Foreskin melanocyte (primary cell): ENCODE measurements at places on chromosomes 5 and 9.
A peak's percentile ranks its signal among the peaks of the same experiment; 100 is the strongest.

DNA sequence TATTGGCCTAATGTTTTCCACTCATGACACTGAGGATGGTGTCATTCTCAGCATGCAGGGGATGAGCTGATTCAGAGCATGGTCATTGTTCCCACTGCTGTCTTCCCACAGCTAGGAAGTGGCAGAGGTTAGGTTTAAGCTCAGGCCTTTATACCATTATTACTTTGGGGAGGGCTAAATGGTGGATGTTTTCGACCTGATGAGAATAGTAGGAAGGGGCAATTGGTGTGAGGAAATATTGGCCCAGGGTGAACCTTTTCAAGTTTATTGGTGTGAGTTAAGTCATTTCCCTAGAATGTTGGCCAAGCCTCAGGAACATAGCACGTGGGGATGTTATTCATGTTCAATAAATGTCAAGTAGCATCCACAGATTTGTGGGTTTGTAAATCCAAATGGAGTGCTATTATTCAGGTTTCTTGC is 59.6 kb downstream of the ARHGAP26 start:
- no peak for DNase-seq

DNA sequence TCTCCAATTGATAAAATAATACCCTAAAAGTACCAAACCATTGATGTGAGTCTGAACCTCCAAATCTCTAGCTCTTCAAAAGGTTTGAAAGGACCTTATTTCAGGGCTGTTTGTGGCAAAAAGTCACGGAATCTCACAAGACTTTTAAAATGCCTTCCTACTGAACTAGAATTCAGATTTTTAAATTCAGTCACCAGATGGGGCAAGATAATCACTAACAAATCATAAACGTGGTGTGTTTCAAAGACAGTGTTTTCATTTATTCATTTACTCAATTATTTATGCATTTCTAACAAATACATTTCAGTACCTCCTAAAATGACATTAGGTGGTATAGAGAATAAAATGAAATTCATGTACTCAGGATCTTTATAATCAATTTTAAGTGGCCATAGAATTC is 68.2 kb upstream of the SMC2 start:
- DNase-seq = no peak

DNA sequence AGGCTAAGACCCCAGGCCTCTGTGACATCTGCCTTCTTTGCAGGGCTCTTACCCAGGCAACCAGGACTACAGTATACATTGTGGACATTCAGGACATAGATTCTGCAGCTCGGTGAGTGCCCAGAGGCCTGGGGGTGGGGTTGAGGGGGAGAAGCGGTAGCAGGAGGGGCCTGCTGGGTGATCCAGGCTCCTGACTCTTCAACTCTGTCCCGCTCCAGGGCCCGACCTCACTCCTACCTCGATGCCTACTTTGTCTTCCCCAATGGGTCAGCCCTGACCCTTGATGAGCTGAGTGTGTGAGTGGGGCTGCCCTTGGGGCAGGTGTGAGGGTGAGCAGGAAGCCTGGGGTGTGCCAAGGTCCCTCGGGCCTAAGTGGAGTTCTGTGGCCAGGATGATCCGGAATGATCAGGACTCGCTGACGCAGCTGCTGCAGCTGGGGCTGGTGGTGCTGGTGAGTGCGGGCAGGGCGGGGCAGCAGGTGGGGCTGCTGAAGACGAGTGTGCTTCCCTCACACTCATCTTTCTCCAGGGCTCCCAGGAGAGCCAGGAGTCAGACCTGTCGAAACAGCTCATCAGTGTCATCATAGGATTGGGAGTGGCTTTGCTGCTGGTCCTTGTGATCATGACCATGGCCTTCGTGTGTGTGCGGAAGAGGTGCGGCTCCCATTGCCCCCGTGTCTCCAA is 19.8 kb downstream of the GPRIN1 start:
- no peak for DNase-seq

GRCh38 chr9:101414839-101415238 is 16.2 kb downstream of the ZNF189 start:
- DNase-seq = no peak

DNA sequence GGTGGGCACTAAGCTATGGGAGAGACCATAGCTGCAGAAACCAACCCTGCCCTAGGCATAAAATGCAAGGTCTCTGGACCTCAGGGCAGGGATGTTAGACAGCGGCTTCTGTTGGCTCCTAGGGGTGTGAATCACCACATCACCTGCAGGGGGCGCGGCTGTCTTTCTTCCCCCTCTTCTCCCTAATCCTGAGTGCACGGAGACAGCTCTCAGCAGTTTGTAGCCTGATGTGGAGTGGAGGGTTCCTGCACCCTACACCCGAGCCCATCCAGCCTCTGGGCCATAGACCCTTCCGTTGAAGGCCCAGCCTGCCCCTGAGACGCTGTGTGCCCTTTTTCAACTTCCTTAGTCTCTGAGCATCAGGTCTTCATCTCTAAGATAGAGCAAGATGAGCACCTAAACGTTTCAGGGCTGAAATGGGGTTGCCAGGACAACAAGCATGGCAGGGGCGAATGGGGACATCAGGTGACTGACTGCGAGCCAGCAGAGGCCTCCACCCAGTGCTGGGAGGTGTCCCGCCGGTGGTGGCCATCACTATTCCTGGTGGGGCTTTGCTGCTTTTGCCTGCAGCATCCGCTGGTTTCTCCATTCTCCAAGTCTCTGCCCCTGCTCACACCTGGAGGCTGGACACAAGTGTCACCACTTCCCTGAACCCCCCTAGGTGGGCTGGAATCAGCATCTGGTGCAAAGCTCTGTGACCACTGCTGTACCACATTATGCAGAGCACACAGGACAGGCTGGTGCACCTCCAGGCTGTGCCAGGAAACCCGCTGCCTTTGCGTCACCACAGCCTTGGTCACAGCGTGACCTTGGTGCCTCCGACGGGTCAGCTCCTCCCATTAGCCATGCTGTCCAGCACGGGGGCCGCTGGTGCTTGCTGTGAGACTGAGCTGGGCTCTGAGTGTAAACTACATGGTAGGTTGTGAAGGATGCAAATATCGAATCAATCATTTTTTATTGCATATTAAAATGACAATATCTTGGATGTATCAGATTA is 2.5 kb upstream of the SEC16A start:
- DNase-seq = peak; percentile 60

DNA sequence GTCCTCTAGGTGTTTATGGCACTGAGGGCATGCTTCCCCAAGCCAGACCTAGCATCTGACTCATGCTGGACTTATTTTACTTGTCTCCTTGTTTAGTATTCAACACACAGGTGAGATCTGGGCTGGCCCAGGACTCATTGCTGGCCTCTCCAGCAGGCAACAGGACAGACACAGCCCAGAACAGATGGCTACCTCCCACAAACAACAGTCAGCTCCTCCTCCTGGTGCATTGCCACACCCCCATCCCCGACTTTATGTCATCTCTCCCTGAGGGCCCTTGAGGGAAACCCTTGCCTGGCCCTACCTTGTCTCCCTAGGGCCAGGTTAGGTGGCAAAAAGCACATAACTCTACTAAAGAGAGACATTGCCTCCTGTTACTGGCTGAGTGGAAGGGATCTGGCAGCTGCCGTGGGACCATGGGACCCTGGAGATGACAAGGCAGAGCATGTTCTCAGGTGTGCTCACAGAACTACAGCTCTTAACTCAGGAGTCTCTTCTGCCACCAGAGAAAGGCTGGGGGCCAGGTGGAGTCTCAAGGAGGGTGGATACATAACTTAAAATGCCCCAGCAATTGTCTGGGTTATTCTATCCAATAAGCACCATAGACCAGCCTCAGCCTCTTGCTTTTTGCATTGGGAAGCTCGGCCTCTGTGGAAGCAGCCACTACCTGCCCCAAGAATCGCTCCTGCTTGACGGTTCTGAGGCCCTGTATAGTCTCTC is 2.3 kb downstream of the ACSL6 start:
- no peak for DNase-seq

DNA sequence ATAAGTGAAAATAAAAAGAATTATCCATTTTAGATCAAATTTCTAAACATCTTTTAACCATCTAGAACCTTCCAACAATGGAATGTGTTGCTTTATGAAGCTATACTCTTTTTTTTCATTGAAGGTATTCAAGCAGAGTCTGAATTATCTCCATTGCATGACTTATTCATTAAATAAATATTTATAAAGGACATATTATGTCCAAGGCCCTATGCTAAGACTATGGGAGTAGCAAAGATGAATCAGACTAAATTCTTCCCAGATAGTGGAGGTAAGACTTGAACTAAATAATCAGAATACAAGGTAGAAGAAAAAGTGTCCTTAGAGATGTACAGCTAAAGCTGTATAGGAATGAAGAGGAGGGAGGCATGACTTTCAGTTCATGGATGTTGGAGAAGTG is 215.5 kb upstream of the RGMB start:
- no peak for DNase-seq

DNA sequence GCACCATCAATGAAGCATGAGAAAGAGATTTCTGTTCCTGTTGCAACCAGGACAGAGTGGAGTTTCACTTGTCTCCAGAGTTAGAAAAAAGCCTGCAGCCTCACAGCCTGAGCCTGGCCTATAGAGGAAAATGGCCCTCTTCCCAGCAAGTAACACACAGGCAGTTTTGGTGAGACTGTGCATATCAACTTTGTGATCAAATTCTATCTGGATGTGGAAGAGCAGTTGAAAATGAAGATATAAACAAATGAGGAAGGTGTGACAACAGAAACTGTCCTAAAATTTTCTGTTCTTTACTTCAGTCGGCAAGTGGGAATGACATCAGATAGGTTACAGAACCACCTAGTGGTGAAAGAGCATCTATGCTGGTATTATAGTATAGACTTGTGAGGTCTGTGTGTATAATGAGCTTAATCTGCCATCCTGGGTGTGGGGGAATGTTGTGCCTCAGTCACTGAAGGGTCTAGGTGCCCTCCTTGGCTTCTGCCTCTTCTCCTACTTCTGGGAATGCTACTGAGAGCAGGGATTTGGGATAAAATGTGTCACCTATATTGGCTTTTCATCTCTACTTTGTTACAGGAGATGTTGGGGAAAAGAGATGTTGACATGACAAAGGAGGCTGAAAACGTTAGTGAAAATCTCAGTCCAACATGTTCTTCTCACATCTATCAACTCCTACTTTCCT is 28.2 kb downstream of the YIPF5 start:
- DNase-seq = peak; percentile 37

- no peak for DNase-seq
Observed at GRCh38 chr5:139881143-139881733, 85.6 kb downstream of the PSD2 start.

GRCh38 chr5:94661086-94661485 is 42.6 kb downstream of the SLF1 start:
- DNase-seq = no peak

DNA sequence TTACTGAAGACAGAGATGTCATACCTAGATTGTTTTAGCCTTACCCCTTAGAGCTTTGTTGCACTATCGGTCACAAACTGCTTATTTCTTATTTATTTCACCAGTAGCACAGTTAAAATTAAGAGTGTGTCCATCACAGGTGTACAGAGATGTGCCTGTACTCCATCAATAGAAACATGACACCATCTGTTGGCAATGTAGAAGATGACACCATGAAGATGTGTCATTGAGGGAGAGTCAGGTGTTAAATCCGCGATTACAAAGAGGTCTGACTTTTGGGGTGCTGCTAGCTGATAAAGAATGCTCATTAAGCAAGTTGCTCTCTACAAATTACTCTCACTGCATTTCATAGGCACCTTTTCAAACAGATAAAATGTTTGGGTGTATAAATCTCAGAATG is 164.4 kb downstream of the SMARCA2 start:
- DNase-seq = no peak

- no peak for DNase-seq
Observed at GRCh38 chr5:43548358-43548757, 8.5 kb downstream of the PAIP1 start.

DNA sequence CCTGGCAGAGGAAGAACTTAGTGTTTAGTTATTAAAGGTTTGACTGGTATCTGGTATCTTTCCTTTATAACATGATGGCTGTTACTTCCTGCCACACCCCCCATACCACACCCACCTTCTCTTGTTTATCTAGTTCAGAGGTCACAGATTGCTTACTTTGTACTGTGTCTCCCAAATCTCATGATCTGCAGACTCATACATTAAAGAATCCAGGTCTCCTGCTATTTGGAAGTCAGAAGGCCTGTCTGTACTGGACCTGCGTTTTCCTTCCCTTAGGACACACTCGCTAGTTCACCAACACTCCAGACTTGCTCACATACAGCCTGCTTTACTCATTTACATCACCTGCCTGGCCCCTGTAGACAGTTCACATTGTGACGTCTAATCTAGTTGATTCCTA is 39.3 kb downstream of the NUDT12 start:
- DNase-seq = no peak

DNA sequence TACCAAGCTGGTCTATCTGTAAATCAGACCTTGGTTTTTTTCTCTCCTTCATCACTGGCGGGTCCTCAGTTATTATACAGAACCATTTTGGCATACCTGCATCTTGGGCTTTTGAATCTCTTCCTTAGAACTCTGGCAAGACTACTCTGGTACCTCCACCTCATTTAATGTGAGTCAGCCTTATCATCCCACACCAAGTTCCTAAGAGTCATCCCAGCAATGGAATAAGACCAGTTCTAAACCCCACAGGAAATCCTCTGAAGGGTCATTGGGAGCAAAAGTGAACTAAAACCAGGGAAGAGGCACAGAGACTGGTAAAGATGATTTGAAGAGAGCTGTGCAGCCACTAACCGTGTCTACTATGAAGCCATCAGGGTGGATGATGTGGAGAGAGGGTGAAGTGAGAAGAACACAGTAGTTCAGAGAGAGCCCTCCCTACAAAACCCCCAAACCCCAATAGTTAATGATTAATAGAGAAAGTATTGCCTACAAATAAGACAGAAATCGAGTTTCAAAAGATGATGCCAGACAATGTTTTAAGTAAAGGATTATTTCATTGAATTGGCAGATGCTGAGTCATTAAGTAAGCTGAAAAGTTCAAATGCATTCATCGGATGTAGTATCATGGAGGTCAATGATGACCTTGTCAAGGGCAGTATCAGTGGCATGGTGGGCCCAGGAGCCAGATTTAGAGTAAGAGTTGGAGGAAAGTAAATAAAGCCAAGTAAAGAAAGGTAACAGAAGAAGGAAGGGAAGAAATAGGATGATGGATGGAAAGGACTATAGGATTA is 85.4 kb downstream of the PCSK1 start:
- no peak for DNase-seq

DNA sequence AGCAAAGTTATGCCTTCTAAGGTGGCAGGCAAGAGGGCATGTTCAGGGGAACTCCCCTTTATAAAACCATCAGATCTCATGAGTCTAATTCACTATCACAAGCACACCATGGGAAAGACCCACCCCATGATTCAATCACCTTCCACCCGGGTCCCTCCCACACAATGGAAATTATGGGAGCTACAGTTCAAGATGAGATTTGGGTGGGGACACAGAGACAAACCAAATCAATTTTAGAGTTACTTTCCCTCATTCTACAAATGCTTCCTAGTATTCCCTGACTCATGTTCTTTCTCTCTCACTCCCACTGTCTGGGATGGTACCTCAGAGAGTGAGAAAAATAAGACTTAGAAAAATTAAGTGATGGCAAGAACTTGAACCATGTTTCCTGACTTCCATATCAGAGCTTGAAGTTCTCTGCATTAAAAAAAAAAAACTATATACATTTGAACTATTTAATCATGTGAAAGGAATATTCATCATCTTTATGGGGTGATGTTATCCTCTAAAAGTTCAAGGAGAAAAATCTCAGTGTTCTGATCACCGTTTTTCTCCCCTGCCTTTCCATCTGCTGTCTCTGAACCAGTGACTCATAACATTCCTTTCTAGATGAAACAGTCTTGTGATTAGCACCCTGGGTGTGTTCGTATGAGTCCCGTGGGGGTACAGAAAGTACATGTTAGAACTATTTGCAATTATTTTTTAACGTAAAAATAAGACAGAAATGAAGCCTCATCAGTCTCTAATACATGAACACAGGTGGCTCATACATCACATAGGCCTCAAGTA is 282.9 kb downstream of the SLF1 start:
- DNase-seq = peak; percentile 26

GRCh38 chr5:134552301-134552700 is 26.8 kb downstream of the JADE2 start:
- DNase-seq = no peak
